GOT3 (cell line): ENCODE measurements at places on chromosomes 12 and 14.

DNA sequence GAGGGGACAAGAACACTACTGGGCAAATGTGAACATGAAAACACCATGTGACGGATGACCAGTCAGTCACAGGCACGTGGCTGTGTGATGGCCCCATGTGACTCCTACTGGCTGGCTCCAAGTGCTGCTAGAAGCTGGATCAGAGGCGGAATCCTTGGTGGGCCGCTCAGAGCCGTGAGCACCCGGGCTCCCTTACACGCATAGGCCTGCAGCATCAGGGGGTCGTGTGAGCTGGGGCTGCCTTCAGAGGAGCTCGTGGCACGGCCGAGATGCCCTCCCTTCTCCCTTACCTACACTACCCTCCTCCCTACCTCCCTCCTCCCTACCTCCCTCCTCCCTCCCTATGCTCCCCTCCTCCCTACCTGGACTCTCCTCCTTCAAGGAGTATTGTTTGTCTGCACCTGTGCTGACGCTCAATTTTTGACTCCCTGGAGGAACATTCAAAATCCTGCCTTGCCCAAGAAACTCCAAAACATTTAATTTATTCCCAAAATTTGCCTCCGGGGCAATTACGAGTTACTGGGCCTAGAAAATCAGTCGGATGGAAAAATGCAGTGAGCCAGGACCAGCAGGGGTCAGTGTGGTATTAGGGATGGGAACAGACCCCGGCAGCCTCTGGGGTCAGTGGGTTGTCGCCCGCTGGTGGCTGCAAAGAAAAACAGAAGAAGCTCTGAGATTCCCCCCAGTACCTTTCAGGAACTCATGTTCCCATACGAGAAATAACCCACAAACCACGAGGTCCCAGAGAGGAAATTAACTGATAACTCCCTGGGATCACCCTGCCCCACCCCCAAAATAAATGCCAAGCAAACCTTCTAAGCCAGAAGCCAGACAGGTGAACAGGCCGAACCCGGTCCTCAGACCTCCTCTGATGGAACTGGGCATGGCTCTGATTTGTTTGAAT, 61.3 kb downstream of the C14orf132 start:
- peak; percentile 42 for DNase-seq

DNA sequence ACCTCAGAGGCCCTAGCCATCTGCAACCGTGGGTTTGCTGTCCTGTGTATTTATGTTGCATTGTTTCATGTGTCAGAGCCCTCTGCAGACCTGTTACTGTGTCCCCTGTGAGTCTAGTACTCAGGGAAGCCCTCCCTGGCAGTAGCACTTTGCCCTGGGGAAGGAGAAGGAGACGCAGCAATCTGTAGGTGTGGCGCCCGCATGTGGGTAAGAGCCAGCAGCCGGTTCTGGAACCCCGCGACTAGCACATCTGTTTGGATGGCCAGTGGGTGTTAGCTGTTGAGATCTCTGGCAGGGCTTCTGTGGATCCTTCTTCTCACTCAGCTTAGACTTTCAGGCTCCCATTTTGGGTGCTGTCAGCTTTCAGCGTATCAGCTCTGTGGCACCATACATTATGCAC, 57.0 kb downstream of the TECPR2 start:
- DNase-seq, result no peak

GRCh38 chr12:122006186-122006926, 15.3 kb upstream of the BCL7A start:
- DNase-seq, result no peak

- DNase-seq, result no peak
These were observed 22.8 kb downstream of the UTP20 start for GRCh38 chr12:101302741-101303140.

GRCh38 chr12:131223791-131224225, 270.1 kb downstream of the ADGRD1 start:
- DNase-seq, result no peak

DNA sequence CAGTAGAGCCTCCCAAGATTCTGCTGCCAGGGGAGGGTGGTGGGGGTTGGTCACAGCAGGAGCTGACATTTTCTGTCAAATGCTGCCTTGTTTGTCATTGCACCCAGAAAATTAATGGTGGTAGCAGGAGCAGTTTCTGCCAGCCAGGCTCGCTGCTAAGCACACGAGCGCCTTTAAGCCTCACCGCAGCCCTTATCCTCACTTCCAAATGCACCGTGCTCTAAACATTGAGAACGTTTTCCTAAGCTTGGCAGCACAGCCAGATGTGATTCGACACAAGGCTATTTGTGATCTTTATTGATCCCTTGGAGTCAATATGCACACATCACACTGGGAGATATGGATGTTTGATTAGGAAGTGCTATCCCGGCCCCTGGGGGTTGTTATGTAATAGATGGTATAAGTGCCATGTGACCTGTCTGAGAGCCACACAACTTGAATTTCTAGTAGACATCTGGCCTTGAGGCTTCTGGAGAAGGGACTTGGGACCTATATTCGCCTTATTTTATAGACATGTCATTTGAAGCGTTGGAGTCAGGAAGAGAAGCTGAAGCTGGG, 31.6 kb upstream of the BEGAIN start:
- DNase-seq, result no peak
